Activated T-cell treated with anti-CD3 and anti-CD28 coated beads, Interleukin-2, amount 50 U/mL, for 24 hours (primary cell): ENCODE measurements at places on chromosomes 2 and 18.

- DNase-seq: no peak
These were observed 69.7 kb downstream of the LRATD1 start for GRCh38 chr2:14702258-14702657.

DNA sequence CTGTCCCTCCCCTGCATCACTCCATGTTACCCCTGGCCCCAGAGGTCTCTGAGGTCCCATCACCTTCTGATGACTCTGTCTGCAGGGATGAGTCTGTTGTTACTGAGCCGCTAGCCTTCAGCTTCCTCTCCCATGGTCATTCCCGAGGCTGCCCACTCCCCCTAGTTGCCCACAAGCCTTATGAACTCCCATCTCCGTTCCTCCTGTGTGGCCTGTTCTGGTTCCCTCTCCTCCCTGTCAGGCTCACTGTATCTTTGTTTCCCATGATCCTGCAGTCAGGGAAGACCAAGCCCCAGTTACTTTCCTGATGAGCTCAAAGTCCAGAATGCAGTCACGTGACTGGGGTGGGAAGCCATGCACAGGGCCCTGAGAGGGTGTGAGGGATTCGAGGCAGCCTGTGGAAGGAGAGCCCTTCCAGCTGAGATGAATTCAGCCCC is 39.5 kb downstream of the INPP4A start:
- peak; percentile 24 for DNase-seq

GRCh38 chr2:224941960-224942359 is 100.3 kb downstream of the DOCK10 start:
- DNase-seq: no peak

- no peak for DNase-seq
These were observed 32.7 kb downstream of the PPP4R1 start for GRCh38 chr18:9581667-9582066.

GRCh38 chr2:75614162-75614651 is 32.4 kb upstream of the MRPL19 start:
- DNase-seq: no peak

- DNase-seq: no peak
These were observed 16.7 kb downstream of the SS18 start for GRCh38 chr18:26073758-26074157.

DNA sequence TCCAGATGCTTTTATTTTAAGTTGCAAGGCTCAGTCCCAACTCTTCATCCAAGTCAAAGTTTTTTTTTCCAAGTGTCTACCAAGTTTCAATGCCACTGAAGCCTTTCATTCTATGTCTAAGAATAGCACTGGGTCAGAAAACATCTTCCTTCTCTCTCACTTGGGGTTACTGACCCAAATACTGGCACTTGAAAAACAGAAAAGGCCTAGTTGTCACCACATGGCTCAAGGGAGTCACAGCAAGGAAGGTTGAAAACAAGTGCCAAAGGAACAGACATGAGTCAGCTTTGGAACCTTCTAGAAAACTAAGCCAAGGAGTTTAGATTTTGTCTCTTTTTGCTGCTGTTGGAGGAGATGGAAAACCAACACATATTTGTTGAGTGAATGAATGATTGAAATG is 146.5 kb downstream of the COPS8 start:
- no peak for DNase-seq

- DNase-seq: no peak
These were observed 96.0 kb downstream of the ACOXL start for GRCh38 chr2:110828330-110828729.

DNA sequence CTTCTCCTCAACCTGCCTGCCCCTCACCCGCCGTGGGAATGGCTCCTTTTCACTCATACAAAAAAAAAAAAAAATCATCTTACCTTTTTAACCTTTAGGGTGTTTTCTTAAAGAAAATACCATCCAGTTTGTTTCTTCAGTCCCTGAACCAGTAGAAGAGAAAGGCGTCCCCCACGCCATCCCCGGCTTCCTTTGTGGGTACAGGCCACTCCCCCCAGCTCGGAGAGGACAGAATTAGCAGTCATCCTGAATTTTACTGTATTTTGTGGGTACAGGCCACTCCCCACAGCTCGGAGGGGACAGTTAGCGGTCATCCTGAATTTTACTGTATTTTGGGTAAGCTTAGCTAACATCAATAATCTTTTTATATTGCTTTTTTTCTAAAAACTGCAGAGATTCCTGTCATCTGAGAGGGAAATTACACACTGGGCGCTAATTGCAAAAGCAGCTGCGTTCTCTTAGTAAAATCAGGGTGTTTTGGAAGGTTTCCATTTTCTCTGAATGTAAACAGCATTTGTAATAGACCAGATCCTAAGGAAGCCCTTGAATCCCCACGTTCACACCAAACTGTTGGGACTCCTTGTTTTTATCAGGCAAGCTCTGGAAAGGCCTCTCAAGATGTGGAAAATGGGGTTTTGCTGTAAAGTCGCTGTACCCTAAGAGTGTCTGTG is 72.5 kb downstream of the NFATC1 start:
- DNase-seq: no peak

DNA sequence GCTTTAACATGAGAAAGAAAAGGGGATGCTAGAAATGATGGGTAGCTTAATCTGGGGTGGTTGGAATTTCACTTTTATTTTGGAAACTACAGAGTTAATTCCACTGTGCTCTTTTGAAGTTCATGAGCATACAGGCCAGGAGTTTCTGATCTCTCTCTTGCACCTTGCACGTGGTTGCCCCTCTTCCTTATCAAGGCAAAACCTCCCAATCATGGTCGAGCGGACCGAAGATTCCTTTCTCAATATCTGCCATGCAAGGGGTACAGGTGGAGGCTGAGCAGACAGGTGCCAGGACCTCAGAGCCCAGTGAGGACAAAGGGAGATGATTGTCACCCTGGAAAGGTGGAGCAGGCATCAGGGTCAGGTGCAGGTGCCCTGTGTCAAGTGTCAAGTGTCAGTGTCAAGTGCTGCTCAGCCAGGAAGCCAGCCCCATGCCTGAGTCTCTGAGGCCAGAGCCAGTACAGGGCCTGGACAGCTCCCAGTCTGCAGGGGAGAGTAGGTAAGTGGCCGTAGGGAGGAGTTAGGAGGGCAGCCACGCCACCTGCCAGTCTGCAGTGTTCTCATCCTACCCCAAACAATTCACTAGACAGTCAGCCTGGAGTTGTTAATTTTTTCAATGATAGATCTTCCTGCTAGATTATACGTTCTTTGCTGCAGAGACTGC is 42.2 kb downstream of the LPIN1 start:
- DNase-seq: no peak

- DNase-seq: no peak
These were observed 84.1 kb upstream of the EPC2 start for GRCh38 chr2:148560496-148560895.

DNA sequence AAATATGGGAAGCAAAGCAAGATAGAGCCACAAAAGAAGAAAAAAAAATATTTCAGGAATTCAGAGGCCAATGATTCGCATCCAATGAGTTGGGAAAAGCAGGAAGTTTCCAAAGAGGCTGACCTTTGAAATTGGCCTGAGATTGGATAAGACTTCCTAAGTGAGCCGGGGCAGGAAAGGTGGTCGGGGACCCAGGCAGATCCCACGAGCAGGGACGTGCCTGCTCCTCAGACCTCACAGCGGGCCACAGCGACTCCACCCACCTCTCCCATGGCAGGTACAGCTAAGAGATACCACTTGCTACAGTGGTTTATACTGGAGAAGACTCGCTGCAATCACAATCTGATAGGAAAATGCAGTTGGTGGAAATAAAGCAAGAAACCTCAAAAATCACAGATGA is 102.8 kb upstream of the SALL3 start:
- DNase-seq: no peak
